ENCODE measurements at places on chromosomes 11 and 22.

GRCh38 chr11:13210424-13210823 is 67.2 kb upstream of the BMAL1 start:
- DNase-seq, result peak; percentile 64

DNA sequence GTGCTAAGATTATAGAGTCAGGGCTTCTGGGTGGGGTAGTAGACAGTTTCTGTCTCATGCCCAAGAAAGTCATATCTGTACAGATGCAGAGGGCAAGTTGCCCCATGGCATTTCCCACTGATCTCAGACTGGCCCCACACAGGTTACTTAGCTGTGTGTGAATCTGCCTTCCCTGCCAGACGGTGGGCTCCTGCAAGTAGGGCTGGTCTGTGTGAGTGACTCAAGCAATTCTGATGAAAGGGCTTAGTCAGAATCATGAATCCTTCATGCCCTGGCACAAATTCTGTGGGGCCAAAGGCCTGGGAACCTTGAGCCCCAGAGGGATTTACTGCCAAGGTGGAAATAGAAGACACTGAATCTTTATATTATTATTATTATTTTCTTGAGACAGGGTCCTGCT is 30.4 kb downstream of the USH1C start:
- DNase-seq, result peak; percentile 13

DNA sequence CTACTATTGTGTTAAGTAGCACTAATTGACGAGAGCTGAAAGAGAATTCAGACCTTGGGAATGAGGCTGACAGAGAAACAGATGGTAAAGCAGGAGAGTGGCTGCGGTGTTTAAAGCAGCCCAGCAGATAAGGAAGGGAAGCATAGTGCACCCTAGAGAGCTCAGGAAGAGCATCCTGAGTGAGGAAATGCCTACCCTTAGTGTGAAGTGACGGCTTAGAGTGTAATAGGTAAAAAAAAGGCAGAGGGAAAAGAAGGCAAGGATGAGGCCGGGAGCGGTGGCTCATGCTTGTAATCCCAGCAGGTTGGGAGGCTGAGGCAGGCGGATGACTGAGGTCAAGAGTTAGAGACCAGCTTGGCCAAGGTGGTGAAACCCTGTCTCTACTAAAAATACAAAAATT is 22.4 kb upstream of the ETS1 start:
- no peak for DNase-seq

DNA sequence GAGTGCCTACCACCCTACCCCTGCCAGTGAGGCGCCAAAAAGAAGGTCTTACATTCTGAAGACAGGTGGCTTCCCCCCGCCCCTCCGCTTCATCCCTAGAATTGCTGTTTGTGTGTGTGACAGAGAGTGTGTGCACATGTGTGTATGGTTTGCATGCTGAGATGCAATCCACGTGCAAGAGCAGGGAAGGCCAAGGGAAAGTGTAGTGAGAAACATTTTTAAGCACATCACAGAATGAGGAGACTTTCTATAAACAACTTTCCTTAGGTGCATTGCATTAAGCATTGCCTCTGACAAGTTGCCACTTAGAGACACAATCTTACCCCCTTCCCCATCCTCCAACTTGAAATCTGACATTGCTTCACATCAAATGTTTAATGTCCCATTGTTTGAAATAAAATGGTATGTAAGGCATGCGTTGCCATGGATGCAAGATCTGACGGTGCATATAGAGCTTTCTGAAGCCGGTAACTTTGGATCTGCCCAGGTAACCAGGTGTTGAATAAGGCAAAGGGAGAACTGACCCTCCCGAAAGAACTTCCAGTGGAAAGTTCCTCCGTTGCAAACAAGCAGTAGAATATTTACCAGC is 21.4 kb downstream of the FJX1 start:
- no peak for DNase-seq

DNA sequence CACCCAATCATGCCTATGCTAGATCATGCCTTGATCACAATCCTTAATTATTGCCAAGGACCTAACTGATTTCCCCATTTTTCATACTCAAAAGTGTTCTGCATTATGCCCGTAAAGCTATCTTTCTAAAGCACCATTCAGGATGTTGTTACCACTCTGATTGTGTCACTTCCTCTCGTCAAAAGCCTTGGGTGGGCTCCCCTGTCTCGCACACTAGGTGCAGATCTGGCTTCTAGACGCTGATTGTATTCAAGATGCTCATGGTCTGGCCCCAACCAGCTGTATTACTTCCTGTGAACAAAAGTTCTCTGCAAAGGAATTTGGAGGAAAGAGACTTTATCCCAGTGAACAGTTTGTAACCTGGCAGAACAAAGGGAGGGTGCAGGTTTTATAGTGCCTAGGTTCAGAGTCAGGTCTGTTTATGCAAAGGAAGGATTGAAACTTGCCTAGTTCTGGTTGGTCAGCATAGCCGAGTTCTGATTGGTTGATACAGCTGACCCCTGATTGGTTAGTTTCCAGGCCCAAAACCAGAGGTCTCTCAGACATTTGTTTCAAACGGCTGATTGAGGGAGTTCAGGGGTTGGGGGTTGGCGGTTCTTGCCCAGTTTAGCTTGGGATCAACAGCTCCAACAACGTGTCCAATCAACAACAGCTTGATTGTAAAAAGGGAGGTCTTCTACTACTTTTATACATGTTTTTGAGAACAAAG is 25.4 kb downstream of the ATG13 start:
- no peak for DNase-seq

Data from NCI-H226 (cell line).